ENCODE measurements at places on chromosomes 11 and 22.

- DNase-seq = no peak
Observed at GRCh38 chr11:128599729-128600128, 12.4 kb upstream of the ETS1 start.

DNA sequence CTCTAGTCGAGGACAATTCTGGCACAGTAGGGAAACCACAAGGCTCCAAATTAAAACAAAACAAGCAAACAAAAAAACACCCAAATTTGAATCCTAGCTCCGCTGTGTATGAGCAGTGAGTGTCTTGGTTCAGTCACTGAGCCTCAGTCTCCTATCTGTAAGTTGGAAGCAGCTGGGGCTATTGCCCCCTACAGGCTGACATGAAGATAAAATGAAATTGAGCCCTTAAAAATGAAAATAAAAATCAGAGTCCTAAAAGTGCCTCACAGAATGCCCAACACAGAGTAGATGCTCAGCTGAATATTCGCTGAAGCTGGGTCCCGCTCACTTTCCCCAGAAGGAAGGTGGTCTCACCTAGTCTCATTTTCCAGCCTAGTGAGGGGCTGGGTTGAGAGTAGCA lies 65.2 kb downstream of the PDE2A start:
- peak; percentile 12 for DNase-seq

DNA sequence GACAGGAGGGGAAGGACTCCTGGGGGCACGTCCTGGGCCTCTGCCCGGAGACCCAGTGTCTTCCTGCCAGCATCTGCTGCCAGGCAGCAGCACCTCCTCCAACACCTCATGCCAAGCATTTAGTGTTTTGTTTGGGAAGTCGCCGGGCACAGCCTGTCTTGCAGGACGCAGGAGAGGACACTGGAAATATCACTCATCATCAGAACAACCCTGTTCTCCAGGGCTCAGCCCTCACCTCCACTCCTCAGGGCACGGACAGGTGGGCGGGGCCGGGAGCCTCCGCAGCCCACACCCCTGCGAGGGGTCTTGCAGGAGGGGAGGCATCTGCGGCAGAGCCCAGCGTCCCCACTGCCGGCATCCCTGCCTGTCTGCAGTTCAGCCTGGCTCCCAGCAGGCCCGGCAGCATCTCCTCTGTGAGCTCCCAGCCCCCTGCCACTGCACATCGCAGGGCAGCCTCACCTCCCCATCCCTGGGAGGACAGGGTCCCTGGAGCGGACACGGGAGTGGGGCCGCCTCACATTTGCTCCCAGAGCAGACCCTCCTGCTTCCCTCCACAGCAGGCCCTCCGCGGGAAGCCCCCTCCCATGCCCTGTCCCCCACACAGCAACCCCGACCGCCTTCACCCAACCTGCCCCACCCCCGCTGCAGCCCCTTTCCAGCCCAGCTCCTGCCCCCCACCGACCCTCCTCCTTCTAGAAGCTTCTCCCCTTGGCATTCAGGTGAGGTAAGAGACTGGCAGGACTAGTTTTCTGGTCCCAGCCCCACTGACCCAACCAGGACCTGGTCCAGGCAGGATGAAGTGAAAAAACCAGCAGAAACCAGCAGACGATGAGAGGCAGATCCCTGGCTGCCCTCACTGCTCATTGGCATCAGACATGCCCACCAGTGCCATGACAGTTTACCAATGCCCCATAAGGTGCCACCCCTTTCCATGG lies 72.7 kb downstream of the BRD1 start:
- DNase-seq = no peak

DNA sequence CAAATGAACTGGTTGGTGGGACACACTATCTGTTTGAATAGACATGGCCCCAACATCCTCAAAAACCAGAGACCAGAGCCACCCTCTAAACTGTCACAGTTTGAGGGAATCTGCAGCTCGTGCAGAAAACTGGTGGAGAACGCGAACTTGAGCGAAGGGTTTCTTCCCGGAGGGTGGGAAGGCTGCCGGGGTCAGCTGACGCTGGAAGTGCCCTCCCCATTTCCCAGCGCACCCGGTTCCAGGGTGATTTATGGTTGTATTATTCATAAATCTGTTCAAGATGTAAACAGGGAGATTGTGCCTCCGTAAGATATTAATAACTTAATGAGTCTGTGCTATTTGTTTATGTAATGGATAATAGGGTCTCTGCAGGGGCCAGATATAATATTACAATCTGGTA lies 1396.7 kb downstream of the BRD1 start:
- no peak for DNase-seq

GRCh38 chr11:107043242-107044006 lies 25.1 kb upstream of the GUCY1A2 start:
- DNase-seq = peak; percentile 33

DNA sequence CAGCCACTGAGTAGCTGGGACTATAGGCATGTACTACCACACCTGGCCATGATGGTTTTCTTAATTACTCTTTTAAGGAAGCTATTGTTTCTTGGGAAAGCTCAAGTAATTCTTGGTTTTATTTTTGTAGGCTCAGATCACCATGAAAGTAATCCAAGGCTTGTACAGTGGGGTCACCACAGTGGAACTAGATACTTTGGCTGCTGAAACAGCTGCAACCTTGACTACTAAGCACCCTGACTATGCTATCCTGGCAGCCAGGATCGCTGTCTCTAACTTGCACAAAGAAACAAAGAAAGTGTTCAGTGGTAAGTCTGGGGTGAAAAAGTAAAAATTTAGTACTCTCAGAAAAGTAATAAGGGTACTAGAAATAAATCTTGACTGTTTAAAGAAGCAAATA lies 11.3 kb downstream of the RRM1 start:
- DNase-seq = no peak

DNA sequence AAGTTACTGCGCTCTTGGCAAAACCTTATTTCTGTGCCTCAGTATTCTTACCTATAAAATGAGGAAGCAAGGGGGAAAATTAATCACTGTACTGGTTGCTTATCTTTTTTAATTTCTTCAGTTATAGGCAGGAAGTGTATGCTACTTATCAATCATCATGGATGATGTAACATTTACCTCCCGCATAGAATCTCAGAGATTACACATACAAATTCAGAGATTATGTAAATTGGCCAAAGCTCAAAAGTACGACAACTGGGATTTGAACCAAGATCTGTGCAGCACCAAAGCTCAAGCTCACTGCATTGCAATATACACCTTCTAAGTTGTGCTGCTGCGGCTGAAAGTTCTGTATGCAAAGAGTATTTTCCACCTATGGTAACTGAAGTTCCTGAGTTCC lies 83.0 kb downstream of the PDHX start:
- DNase-seq = no peak

DNA sequence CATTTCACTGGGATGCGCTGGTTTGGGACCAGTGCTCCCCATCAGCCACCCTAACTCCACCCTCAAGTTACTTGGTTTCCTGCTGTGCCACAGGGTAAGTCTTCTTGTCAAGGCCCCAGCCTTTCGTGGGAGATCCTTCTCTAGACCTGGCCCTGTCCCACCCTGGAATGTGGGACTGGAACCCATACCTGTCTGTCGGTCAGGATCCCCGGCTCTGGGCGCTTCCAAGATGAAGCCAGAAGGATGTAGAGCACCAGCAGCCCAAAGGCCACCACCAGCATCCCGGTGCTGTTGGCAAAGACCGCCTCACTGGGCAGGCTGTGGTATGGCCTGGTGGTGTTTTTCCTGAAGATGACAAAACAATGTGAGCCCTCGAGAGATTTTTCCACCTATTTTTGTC lies 10.9 kb downstream of the CYB561A3 start:
- DNase-seq = no peak

- no peak for DNase-seq
Observed at GRCh38 chr11:72349053-72349452, 85.3 kb downstream of the CLPB start.

GRCh38 chr11:63521896-63522295 lies 14.7 kb upstream of the PLAAT4 start:
- DNase-seq = no peak

DNA sequence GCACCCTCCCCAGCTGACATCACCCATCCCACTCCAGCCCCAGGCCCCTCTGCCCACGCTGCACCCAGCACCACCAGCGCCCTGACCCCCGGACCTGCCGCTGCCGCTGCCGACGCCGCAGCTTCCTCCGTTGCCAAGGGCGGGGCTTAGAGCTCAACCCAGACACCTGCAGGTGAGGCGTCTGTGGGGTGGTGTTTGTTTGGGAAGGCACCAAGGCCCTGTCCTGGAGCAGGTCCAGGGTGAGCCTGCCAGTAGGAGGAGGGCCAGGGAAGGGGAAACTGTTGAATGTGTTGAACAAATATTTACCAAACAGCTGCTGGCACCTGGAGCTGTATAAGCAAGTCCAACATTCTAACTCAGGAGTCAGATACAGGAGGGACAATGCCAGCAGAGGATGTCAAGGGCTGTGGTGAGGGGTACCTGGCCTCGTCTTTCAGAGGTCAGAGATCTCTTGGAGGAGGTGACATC lies 3.1 kb downstream of the VEGFB start:
- DNase-seq = no peak

GRCh38 chr22:47841156-47841555 lies 1078.7 kb downstream of the TBC1D22A start:
- DNase-seq = no peak

GRCh38 chr22:44020981-44021380 lies 3.1 kb upstream of the PARVB start:
- DNase-seq = no peak

- no peak for DNase-seq
Observed at GRCh38 chr22:28902490-28902889, 19.1 kb downstream of the ZNRF3 start.

DNA sequence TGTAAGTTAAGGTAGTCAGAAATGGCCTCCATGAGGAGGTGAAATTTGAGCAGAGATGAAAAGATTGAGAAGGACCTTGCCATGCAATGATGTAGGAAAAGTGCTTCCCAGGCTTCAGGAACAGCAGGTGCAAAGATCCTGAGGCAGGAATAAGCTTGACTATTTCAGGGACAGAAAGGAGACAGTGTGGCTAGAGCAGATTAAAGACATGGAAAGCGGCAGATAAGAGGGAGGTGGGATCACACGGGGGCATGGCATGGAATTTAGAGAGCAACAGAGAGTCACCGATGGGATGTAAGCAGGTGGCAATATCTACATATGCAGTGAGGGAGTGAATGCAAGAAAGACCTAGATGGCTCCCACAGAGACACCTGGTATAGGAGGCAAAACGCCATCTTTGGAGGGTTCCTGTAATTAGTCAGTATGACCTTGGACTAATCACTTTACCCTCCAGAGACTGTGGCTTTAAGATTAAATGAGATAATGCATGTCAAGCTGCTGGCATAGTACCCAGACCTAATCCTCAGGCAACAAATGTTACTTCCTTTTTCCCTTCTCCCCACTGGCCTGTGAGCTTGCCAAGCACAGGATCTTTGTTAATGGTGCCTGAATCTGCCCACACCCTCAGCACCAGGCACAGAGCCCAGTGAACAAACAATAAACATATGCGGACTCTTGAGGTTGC lies 24.6 kb upstream of the ACER3 start:
- peak; percentile 93 for DNase-seq

DNA sequence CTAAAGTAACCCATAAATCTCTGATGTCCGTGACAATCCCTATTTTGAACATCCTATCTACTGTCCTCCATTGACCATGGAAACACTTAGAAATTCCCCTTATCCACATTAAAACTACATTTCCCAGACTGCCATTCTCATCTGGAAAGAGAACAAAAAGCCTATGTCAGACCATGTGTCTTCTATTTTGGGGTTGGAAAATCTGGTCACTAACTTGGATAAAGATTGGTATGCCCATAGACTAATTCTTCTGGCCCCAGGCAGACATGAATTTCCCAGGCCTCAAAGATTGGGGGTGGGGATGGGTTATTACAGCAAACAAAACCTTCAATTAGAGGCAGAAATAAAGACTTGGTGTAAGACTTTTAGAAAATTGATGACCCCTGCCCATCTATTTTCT lies 30.9 kb upstream of the CREB3L1 start:
- DNase-seq = no peak

GRCh38 chr11:11391169-11391568 lies 38.1 kb upstream of the CSNK2A3 start:
- no peak for DNase-seq

- DNase-seq = no peak
Observed at GRCh38 chr11:119195680-119196079, 10.4 kb downstream of the NHERF4 start.

DNA sequence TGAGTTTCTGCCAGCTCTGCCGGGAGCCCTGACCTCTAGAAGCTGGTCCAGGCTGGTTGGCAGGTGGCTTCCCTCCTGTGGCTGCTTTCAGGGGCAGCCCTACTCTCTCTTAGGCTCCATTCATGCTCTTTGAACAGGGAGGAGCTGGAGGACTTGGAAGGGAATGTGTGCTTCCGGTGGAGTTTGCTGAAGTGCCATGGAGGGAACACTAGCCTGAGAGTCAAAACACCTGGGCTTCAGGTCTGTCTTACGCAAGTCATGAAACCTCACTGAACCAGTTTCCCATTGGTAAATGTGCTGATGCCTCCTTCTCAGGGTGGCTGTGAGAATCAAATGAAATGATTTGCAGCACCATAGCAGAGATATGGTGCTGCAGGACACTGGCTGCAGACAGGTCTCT lies 224.5 kb downstream of the KIRREL3 start:
- DNase-seq = no peak

- DNase-seq = no peak
Observed at GRCh38 chr11:133197425-133197824, 334.9 kb downstream of the OPCML start.

GRCh38 chr11:72221386-72222075 lies 3.0 kb upstream of the INPPL1 start:
- no peak for DNase-seq

GRCh38 chr11:3074912-3075589 lies 17.8 kb upstream of the CARS1 start:
- no peak for DNase-seq

- no peak for DNase-seq
Observed at GRCh38 chr11:127496165-127496564, 495.6 kb upstream of the KIRREL3 start.

DNA sequence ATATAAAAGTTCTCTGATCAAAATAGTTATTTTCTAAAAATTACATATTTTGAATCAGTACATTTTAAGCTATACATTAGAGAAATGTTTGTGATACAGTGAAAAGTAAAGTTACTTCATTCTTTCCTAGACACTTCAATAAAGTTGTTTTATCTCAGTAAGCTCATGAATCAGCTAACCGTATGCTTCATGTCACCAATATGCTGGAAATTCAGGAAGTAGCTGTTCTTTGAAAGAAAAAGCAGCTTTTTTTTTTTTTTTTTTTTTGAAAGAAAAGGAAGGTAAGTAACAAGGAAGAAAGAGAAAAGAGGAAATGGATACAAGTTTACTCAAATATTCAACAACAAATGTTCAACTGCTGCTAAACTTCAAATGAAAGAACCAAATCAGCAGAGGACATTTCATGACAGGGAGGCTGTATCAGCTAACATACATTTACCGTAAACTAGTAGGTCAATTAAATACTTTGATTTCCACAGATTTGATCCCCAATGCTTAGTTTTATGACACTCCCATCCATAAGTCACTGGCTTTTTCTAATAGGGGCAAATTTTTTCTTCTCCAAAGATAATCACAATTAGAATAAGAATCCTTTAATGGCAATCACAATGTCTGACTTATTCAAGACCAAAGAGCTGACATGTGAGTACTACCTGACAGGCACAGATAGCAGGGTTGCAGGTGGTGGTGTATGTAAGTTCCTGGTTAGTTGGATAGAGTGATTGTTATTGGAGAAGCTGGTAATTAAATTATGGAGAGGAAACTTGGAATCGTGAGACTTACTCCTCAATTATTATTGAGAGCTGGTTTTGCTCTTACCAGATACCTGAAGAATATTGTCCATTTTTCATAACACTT lies 754 bp downstream of the OR52A1 start:
- no peak for DNase-seq

- DNase-seq = peak; percentile 76
Observed at GRCh38 chr11:126359431-126360048, 4.1 kb downstream of the ST3GAL4 start.

- no peak for DNase-seq
Observed at GRCh38 chr22:27391092-27391770, 410.3 kb downstream of the MN1 start.

Data from fibroblast of the conjunctiva (primary cell).